ENCODE measurements at places on chromosomes 4 and X.
A peak's percentile ranks its signal among the peaks of the same experiment; 100 is the strongest.

- peak; percentile 94 for DNase-seq
Observed at GRCh38 chr4:186624951-186625350, 69.6 kb upstream of the MTNR1A start.

DNA sequence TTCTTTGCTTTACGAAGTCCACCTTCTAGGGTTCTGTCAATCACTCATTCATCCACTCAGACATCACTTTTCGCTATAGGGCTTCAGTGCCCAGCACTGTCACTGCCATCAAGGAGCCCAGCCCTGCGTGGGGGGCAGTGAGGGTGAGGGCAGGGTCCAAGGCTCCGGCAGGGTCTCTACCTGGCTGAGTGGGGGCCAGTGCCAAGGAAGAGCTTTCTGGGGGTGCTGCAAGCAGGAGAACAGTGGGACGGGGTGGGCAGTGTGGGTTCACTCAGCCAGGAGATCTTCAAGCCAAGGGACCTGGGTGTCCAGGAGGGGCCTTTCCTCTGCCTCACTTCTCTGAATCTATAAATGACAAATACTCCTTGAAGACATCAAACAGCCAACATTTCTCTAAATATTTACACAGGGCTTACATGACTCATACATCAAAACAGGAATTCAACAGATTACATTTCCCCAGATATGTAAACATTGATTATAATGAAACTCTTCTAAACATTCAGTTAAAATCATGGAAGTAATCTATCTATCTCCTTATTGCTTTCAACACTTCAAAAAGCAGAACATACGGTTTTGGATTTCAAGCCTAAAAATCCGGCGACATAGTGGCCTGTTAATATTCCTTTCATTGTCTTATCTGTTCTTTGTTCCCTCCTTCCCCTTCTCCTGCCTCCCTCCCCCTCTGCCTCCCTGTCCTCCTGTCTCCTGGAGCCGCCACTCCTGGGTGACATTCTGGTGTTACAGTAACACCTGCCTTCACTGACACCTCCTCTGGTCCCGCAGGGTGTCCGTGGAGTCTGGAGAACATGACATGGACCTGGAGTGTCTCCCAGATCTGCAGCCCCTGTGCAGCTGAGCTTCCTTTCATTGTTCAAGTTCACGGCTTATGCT is 94.4 kb upstream of the ADRA2C start:
- peak; percentile 34 for DNase-seq

- DNase-seq = no peak
Observed at GRCh38 chrX:2490634-2491033, 10.1 kb downstream of the DHRSX start.

DNA sequence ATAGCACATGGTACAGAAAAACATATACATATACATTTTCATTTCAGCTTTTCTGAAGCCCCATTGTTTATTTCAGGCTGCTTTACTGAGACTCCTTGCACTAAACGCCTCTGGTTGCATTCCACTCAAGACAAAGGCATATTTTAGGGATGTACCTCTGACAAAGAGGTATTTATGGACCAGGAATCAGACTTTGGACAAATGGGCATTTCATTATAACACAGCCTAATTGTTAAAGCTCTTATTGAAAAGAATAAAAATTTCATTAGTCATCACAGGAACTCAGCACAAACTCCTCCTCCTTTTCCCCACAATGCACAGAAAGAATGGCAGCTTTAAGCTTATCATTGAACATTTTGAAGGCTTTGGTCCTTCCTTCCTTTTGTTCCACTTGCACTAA is 62.9 kb upstream of the UGT8 start:
- DNase-seq = no peak

GRCh38 chr4:40552536-40552935 is 77.1 kb downstream of the RBM47 start:
- DNase-seq = peak; percentile 7

DNA sequence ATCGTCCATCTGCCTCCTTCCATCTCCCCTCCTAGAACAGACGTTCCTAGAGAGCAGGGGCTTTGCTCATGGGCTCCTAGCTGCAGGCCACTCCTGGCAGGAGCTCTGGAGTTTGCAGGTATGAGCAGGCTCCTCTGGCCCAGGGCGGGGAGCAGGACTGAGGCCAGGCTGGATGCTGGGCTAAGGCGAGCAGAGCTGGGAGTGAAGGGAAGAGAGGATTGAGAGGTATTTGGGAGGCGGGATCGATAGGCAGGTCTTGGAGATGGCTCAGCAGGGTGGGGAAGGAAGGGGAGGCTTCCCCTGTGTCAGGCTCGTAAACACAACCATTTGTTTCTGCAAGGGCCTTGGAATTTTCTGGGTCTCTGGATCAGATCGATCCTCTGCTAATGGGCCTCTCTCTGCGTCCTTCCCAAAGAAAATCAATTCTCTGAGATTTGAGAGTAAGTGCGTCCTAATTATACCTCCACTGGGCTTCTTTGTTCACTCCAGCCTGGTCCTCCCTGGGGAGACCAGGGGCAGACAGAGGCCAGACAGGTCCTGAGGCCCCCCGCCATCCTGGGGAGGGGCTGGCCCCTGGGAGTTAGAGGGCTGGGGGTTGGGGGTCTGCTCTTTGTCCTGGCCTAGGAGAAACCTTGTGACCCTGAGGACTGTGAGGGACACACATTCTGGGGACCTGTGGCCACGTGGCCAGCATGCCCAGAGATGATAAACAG is 94.8 kb upstream of the PSAPL1 start:
- DNase-seq = no peak

Measured in iris pigment epithelial cell (primary cell).